ENCODE measurements at places on chromosomes 7 and 10.

DNA sequence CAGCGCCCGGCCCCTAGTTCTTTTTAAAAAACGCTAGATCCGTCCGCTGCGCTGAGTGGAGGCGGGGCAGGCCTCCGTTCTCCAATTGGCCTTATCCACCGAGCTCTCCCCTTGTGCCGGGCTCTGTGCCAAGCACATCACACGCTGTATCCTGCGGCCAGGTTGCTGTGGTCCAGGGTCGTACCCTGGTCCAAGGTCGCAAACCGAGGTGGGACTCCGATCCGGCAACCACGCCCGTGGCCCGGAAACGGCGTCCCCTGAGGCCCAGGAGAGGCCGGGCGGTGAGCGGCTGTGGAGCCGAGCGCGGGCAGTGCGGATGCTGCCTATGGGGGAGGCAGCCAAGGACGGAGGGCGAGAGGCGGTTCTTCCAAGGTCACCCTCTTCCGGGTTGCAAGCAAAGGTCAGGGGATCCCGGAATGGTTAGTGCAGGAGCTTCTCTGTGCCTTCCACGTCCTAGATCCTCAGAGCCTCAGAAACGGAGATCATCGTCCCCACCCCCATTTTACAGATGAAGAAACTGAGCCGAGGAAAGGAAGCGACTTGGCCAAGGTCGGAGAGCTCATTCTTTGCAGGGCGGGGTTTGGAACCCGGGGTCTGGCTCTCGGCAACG lies 72.4 kb upstream of the LRRC4 start:
- DNase-seq = no peak

DNA sequence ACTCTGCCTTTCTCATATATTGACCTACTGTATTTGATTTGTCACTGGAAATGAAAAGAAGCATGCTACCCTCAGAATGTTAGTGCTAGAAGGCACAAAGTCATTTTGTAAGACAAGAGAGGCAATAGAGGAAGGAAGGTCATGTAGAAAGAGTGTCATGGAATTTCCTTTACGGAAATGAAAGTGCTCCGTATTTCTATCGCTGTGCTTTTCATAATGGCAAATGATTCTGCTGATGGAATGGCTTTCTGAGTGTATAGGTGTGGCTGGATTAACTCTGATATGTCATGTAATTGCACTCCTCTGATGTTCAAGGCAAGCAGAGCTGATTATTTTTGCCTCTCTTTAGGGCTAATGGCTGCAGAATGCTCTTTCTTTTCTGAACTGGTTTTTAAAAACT lies 15.5 kb upstream of the STEAP4 start:
- peak; percentile 33 for DNase-seq

DNA sequence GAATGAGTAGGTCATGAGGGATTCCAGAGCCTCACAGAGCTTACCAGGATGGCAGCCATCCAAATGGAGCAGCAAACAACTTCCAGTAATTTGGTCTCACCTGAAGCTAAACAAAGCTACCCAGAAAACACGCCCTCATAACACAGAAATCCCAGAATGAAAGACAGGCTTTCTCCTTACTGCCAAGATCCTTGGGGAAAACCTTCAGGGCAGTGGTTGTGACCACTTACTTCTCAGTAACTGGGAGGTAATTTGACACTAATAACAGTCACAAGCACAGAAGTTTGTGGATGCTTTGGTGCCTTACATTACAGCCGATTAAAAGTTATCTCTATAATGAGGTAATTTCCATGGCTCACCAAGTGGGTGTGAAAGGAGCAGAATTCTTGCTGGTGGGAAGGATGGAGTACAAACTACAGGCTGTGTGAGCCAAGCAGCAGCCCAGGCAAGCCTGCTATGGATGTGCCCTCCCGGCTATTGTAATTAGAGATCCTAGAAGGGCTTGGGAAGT lies 10.4 kb downstream of the WDR91 start:
- no peak for DNase-seq

- DNase-seq = no peak
These were observed 844 bp downstream of the GRM3 start for GRCh38 chr7:86644282-86645224.

Data from GF-D8 (cell line).